ENCODE measurements at places on chromosomes 7 and 10.

DNA sequence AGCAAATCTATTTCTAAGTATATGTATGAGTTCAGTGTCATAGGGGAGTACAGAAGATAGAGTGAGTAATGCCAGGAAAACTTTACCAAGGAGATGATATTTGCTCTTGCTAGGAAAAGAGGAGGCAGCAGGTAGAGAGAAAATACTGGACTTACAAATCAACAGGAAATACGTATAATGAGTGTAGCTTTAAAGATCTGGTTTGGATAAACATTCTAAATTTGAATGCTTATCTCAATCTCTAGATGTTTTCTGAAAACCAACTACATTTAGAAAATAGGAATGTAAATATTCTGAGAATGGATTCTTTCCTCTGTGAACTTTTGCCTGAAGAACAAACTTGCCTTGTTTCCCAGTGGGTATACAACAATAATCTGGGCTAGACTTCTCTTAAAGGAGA is 46.9 kb upstream of the GNAI1 start:
- DNase-seq = no peak

- no peak for DNase-seq
Measured at GRCh38 chr7:15419596-15419995, 142.2 kb downstream of the AGMO start.

- no peak for DNase-seq
Measured at GRCh38 chr7:156198277-156198676, 386.0 kb upstream of the SHH start.

DNA sequence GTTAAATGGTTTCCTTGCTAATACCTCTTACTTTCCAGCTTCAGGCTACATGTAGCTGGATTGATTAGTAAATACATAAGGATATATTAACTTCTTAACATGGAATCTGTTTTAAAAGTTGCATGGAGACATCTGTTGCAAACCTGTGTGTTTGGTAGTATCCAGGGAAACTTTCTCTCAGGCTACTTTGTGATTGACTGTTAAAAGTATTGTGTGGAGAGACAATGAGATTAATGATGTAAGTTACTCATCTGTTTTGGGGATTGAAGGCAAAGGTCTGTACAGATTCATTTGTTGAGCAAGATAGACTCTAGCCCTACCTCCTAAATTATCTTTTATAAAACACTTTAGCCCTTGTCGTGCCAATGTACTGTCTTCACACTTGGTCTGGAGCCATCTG is 6.6 kb downstream of the CREB5 start:
- DNase-seq = no peak

- DNase-seq = no peak
Measured at GRCh38 chr7:155581107-155581830, 34.9 kb upstream of the CNPY1 start.

- peak; percentile 78 for DNase-seq
Measured at GRCh38 chr7:7181519-7182155, 707 bp upstream of the C1GALT1 start.

DNA sequence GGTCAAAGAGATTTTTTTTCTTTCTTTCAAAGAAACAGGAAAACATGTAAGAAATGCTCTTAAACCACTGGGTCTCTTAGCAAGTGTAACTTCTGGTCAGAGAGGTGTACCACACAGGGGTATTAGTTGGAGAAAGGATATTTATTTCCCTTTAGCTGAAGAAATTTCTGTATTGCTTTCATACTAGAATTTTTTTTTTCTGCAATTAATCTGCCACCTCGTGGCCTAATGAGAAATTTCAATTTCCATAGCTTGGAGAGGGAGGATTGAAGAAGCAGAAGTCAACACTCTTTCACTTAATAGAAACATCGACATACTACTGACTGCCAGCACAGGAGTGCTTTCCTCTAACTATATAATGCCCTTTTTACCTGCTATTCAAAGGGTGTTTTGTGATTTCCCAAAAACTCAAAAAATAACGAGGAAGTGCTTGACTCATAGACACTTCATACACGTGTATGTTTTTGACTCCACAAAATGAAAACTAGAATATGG is 177.6 kb upstream of the NAMPT start:
- DNase-seq = no peak

DNA sequence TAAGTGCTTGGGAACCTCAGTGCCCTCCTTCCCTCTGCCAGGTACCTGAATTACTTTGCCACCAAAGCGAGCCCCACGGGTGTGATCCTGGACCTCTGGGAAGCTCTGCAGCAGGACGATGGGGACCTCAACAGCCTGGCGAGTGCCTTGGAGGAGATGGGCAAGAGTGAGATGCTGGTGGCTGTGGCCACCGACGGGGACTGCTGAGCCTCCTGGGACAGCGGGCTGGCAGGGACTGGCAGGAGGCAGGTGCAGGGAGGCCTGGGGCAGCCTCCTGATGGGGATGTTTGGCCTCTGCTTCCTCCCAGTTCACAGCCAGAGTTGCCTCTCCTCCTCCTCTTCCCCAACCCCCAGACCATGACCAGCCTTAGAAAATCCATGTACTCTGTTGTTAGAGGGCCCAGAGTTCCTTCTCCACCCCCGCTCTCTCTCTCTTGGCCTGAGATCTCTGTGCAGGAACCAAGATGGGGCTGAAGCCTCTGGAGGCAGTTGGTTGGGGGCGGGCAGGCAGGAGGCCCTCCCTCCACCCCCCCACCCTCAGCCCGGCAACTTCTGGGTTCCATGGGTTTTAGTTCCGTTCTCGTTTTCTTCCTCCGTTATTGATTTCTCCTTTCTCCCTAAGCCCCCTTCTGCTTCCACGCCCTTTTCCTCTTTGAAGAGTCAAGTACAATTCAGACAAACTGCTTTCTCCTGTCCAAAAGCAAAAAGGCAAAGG is 19.8 kb upstream of the SLC29A3 start:
- DNase-seq = no peak

DNA sequence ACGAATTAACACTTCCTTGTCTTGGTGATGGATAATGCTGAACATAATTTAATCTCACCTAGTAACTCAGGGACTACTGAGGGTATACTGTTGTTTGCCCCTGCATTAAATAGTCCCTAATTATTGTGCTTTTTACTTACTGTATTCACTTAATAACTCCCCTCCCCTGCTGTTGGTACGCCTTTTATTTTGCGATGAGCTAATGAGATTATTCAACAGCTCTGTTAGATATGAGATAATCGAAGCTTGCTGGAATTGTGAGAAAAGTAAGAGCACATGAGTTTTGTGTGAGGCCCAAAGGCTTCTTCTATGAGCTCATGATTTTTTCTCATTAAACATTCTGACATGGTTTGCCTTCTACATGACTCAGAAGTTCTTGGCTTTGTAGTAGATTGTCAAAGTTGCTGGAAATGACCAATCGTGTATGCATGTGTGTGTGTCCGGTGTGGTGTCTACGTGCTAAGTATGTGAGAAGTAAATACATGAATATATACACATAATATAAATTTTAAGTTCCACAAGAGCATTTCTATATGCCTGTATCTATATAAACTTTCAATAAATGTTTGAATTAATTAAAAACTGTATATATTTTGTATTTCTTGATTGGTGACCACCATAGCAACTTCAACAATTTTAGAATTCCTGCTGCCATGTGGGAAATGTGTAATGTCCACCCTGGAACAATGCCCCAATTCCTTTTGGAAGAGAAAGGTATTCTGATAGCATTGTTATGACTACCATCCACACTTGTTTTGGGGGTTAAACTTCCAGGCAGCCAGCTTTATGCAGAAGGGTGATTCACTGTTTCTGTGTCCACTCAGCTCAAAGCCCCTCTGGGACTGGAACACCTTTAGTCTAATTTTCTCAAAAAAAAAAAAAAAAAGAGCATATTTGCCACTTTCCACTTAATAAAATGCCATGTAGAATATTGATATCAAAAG is 106.2 kb downstream of the SAMD9 start:
- DNase-seq = no peak

- DNase-seq = no peak
Measured at GRCh38 chr7:99554939-99555338, 3.0 kb upstream of the FAM200A start.

- no peak for DNase-seq
Measured at GRCh38 chr10:100670828-100671479, 74.4 kb upstream of the PAX2 start.

DNA sequence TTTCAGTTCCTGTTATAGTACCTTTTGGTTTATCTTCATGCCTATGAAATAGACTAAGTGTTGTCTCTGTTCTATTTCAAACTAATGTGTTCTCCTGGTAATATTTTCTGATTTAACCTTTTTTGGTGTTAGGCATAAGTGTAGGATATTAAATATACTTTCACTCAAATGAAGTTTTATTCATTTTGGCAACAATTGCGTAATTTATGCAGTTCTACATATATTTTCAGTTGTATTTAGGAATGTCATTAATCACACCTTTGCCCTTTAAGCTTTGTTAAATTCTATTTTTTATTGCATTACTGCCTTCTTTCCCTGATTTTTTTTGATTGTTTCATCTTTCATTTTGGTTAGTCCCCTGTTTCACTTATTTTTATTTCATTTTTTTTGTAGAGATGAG is 47.3 kb downstream of the RSBN1L start:
- DNase-seq = no peak

- peak; percentile 95 for DNase-seq
Measured at GRCh38 chr7:74272305-74273038, 16.7 kb upstream of the CLIP2 start.

GRCh38 chr7:152177681-152178404 is 152.4 kb downstream of the GALNT11 start:
- no peak for DNase-seq

GRCh38 chr10:114408112-114408967 is 4.0 kb upstream of the AFAP1L2 start:
- DNase-seq = no peak

- no peak for DNase-seq
Measured at GRCh38 chr7:129801882-129802281, 150.9 kb downstream of the UBE2H start.

- no peak for DNase-seq
Measured at GRCh38 chr10:112126172-112126571, 57.4 kb downstream of the GPAM start.

- no peak for DNase-seq
Measured at GRCh38 chr10:129459762-129460539, 7.1 kb upstream of the MGMT start.

DNA sequence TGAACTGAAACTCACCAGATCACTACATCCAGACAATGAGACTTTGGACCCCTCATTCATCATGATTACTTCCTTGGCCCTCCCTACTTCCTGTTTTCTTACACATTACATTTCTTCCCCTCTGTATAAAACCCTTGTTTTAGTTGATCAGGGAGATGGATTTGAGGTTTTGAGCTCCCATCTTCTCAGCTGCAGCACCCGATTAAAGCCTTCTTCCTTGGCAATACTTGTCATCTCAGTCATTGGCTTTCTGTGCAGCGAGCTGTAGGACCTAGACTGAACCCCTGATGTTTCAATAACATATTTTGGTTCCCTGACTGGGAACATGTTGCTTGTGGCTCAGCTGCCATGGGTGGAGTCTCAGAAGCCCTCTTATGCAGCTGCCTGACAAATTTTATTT is 33.1 kb downstream of the NOLC1 start:
- no peak for DNase-seq

- DNase-seq = no peak
Measured at GRCh38 chr10:109914966-109915365, 8.3 kb downstream of the XPNPEP1 start.

DNA sequence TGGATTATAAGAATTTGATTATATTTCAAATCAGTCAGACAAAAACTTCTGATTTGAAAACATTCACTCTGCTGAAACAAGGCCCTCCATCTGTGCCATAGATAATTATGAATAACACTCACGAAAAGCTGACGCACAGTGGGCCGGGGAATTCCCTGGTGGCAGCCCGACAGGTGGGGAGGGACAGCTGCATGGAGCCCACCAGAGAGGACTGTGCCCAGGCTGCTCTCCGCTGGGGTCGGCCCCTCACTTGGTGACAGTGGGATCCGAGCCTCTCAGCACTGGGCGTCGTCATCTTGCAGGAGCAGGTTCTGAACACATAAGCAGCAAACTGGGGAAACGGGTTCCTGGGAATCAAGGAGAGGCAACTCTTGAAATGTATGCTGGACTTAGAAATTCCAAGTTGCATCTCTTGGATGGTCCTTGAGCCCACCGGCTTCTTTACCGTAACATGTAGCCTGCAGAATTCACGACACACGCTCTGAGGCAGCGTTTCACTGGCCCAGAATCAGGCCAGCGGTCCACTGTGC is 41.4 kb downstream of the AFAP1L2 start:
- no peak for DNase-seq

DNA sequence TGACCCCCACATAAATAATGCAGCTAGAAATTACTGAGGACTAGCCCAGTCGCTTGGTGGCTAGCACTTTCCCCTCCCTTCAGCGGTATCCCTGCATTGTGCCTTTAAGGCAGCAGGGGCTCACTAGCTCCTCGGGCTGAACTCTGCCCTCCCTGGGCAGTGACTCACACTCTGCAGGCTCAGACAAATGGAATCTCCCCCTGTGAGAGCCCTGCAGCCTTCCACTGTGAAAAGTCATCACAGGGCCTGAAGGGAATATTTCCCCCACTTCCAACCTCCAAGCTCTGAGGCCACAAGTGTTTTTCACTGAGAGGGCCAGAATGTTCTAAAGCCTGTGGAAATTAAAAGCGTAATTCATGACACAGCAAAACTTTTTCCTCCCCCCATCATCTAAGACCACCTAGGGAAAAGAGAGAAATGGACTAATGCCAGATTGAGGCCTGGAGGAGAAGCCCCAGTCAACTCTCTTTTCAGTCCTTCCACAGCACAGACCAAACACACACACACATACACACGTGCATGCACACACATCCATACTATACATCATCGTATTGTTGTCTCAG is 93.6 kb upstream of the COL1A2 start:
- no peak for DNase-seq

DNA sequence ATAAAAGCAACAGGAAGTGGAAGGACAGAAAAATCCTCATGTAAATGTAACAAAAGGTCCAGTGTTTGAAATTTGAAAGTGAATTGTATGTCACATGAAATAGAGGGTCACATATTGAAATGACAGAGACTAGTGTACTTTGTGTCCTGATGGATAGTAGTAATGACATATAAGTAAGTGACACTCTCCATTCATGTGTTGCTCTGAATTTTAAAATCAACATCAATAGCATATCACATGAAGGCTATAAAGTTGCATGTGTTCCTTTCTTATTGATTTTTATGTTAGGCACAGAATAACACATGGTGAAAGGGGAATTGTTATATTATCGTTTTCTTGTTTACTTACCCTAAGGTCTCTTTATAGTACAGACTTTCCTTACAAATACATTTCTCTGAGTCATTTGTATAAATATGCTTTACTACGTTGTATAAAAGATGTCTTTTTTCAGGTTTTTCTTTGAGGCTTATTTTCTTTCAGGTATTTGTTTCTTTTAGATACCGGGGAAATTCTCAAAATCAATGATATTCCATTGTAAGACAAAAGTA is 104.6 kb upstream of the CACNA2D1 start:
- DNase-seq = no peak

GRCh38 chr10:55065185-55065584 is 264.2 kb upstream of the PCDH15 start:
- DNase-seq = no peak

- no peak for DNase-seq
Measured at GRCh38 chr7:155652156-155653114, 8.0 kb downstream of the RBM33 start.
